CD4-positive, alpha-beta T cell treated with Interleukin-17A for 1 hour (primary cell): ENCODE measurements at places on chromosomes 7 and 10.

DNA sequence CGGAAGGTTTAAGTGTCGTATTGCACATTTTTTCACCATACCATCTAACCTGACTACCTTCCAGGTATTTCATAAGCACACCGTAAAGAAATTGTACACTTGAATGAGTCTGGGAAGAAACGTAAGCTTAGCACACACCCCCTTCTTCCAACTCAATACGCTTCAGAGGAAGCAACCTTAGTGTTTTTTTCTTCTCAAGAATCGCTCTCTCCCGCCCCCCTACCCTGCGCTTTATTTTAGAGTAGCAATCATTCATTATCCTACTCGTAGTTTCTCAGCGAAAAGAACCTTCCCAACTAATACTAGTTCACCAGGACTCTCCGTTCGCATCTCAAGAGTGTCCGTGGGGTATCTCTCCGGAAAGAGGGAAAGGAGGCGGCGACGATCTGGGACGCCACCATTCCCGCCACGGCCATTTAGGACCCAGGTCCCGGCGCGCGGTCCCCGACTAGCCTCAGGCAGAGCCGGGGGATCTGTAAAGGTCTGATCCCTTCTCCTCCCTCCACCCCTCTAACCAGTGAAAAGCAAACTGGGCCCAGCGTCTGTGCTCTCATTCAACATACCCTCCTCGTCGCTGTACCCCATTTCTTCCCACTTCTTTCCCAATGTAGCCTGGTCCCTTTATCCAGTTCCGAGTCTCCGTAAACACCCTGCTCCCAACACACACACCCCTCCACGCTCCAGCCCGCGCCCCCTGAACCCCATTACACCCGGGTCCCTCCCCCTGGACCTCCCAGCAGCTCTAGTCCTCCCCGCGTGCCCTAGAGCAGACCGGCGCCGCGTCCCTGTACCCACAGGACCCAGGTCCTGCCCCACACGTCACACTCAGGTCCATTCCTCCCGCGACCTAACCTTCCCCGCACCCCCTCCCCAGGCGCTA is 16.0 kb downstream of the MYOZ1 start:
- DNase-seq, result peak; percentile 20

GRCh38 chr10:31278279-31278941 is 40.6 kb upstream of the ZEB1 start:
- DNase-seq, result no peak

GRCh38 chr10:46028584-46029460 is 1.6 kb downstream of the NCOA4 start:
- peak; percentile 75 for DNase-seq

GRCh38 chr7:44880317-44881018 is 4.9 kb downstream of the PURB start:
- DNase-seq, result no peak

GRCh38 chr10:17758200-17758599 is 6.2 kb downstream of the TMEM236 start:
- DNase-seq, result no peak

GRCh38 chr7:29319719-29320521 is 125.3 kb downstream of the CHN2 start:
- DNase-seq, result peak; percentile 19

DNA sequence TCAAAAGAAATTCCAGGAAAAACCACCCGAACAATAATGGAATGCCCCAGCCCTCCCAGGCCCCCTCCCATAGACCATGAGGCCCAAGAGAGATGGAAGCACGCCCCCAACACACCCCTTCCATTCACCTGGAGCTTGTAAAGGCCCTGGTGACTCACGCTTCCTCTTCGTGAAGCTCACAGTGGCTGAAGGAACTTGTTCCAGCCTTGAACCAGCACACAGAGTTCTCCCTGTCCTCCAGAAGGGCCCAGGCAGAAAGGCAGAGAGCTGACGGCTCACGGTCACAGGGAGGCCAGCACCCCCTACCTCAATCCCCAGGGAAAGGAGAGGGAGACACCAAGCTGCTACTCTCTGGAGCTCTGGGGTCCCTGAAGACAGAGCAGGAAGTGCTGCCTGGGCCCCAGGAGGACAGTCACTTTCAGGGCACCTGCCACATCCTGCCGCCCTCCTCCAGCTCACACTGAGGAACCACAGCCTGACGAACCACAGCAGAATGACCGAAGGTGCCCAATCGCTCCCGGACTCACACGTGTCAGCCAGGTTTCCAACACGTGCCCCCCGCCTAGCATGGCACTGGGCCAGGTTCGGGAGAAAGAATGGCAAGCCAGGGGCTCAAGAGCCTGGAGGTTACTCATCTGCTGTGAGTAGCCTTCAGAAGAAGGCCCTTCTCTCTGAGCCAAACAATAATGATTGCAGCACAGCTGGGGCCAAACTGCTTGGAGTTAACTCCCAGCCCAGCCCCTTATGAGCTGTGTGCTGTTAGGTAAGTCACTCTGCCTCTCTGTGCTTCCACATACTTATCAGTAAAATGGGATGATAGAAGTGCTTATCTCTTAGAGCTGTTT is 52.8 kb downstream of the DLG5 start:
- DNase-seq, result peak; percentile 45

- DNase-seq, result no peak
Measured at GRCh38 chr10:118670472-118671124, 75.2 kb upstream of the PRLHR start.

GRCh38 chr10:58585435-58585834 is 72.8 kb downstream of the BICC1 start:
- DNase-seq, result no peak

DNA sequence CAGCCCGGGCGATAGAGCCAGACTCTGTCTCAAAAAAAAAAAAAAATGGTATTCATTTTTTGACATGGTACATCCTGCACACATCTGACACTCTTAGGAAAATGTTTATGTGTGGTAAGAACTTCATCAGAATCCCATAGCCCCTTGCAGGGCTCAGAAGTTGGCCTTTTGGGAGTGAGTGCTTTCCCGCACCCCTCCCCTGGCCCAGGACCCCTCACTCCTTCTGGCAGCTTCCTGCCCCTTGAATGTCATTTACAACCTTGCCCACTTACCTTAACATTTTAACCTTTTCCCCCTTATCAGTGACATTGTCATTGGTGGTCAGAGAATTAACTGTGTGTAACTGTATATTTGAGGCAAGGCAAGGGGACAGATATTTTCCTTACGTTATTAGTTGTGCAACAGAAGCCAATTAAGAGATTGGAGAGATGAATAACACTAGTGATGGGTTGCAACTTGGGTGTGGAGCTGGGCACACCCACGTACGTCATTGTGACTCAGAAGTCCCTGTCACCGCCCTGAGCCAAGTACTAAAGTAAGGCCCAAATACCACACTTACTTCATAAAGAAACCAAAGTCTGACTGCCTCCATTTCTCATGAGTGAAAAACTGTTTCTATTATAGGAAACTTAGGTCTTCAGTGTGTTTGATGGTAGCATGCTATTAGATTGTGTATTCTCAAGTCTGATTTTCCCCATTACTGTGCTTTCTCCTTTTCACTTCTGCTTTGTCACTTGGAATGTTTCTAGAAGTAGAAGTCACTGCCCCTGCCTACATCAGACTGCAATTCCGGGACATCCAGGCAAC is 31.6 kb downstream of the OGDH start:
- peak; percentile 91 for DNase-seq

DNA sequence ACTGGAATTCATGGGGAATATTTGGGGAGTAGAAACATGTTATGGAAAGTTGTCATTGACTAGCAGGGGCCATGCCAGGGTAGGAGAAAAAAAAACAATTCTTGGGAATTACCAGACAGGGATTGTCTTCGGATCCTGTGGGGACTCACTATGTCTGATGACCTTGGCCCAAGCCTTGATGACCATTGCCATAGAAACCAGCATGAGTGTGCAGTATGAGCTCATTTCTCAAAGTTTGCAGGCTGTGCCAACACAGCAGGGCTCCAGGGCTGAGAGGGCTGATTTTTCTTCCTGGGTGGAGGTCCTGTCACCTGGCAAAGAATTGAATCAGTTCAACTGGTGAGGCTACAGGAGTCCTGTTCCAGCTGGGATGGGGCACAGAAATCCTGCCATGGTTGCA is 198.3 kb downstream of the ADRA2A start:
- no peak for DNase-seq

- no peak for DNase-seq
Measured at GRCh38 chr10:133332936-133333699, 3.6 kb downstream of the CALY start.

DNA sequence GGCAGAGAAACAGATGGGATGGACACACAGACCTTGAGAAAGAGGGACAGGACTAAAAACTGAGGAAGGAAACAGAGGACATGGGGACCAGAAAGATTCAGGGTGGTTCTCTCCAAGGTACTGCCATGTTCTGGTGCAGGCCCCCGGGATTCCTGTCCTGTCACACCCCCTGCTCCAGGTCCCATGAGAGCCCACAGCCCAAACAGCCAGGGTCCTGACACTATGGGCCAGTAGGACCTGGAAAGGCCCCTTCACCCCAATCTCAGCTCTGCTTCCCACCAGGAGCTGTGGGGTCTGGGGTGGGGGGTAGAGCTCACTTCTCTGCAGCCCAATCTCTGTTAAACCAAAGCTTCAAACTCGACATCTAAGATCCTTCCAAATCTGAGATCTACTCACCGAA is 21.2 kb downstream of the PDIA4 start:
- DNase-seq, result no peak

DNA sequence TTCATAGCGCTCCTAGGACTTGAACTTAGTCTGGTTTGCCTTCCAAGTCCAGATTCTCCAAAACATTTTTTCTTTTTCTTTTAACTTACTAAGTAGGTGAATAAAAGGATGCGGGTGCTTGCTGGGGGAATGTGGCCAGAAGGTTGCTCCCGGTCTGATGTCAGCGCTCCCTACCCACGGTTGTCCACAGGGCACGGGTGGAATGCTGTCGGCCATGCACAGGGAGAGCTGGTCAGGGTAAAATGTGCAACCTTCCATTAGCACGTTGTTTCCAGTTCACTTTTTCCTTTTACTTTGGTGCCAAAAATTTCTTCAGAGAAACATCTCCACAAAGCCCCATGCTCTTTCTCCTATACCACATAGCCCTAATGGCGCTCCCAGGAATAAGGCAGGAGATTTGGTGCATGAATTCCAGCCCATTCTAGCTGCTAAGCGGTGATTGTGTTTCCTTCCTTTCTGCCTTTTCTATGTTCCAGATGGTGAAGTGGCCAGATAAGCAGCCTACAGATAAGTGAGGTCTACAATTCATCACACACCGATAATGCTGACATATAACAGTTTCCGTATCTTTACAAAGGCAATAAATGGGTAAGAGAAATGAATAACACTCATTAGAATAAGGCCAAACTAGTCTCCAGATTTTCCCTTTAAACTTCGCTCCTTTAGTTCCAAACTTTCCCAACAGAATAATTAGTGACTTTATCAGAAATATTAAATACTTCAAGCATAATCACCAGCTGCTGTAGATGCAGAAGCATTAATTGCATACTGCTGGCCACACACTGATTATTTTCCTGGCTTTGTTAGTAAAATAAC is 138.3 kb upstream of the FGFR2 start:
- no peak for DNase-seq

- DNase-seq, result no peak
Measured at GRCh38 chr10:114711176-114711868, 53.2 kb upstream of the ABLIM1 start.

GRCh38 chr7:8152489-8153192 is 109.3 kb downstream of the ICA1 start:
- peak; percentile 38 for DNase-seq

DNA sequence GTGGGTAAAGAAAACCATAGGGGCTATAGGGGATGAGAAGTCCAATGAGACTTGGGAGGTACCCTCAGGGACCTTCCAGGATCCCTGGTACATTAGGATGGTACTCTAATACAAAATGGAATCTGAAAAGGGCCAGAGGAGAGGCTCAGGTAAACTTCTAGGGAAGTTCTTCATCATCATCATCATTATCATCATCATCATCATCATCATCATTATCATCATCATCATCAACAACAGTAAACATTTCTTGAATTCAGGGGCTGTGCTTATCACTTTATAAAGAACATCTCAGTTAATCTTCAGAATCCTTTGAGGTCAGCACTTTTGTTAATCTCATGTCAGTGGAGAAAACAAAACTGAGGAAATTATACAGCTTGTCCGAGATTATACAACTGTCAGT is 50.1 kb downstream of the PLPP4 start:
- no peak for DNase-seq
